Muscle of leg (tissue), 16 donors: ENCODE measurements at places on chromosomes 16 and 17. TPM values are rescaled to one million over a fixed set of nuclear protein-coding genes. Genes with fewer than 3 reads are reported as not detected.

Gene FOXF1
- total RNA-seq: not detected

Gene TRPV3
- total RNA-seq: 1.2 TPM

Gene CCL17
- total RNA-seq: not detected

Gene FNDC8
- total RNA-seq: not detected

Gene TK2
- total RNA-seq: 18.8 TPM

Gene SGCA
- 265 TPM for total RNA-seq

Gene SPNS2
- total RNA-seq: 5.0 TPM

Gene TP53TG3B
- total RNA-seq: not detected

Gene PPP1R27
- 43.4 TPM for total RNA-seq

Gene SEPTIN1
- 0.18 TPM for total RNA-seq

Gene ZNF469
- 4.4 TPM for total RNA-seq

Gene CEP20
- 27.0 TPM for total RNA-seq

Gene HSF5
- 0.13 TPM for total RNA-seq

Gene CX3CL1
- total RNA-seq: 2.5 TPM

Gene MARCHF10
- 0.40 TPM for total RNA-seq

Gene SPATA22
- 0.40 TPM for total RNA-seq

Gene REXO5
- 5.5 TPM for total RNA-seq

Gene CRYM
- total RNA-seq: 0.13 TPM

Gene MFSD6L
- 0.27 TPM for total RNA-seq

Gene OVCA2
- total RNA-seq: 21.8 TPM

Gene CDYL2
- total RNA-seq: 2.7 TPM

Gene SP2
- 2.0 TPM for total RNA-seq
